ENCODE measurements at places on chromosomes 7 and 10.
A peak's percentile ranks its signal among the peaks of the same experiment; 100 is the strongest.

- DNase-seq: no peak
Observed at GRCh38 chr10:77718957-77719356, 81.3 kb upstream of the KCNMA1 start.

GRCh38 chr7:155992538-155992937 is 180.3 kb upstream of the SHH start:
- no peak for DNase-seq

DNA sequence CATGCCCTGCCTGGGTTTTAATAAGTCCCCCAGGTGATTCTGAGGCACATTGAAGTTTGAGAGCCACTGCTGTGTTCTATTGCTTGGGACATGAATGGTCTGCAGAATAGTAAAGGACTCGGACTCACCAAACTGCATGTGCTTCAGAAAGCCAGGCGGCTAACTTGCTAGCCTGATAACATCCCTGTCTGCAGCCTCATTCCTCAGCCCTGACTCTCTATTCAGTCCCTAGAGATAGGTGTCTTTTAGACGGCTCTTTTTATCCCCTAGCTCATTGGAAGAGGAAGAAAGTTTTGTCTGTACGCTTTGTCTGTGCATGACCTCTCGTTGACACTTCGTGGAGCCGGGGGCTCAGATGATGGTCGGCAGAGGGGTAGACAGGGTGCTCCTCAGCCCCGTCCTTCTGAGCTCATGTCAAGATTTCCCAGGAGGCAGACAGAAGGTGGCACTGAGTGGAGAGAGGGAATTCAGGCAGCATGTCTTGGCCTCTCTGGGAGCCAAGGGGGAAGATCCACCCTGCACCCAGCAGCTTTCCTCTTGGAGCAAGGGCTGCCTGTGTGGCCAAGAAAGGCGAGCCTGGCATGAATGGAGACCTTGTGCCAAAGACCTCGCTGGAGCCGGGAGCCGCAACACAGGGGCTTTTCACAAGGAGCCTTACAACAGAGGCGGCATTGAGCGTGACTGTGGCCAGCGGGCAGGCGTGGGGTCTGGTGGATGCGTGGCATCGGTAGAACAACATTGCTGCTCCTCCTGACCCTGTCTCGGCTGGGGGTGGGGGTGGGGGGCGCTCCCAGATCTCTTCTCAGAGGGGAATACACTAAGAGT is 51.1 kb upstream of the PODXL start:
- DNase-seq: no peak

DNA sequence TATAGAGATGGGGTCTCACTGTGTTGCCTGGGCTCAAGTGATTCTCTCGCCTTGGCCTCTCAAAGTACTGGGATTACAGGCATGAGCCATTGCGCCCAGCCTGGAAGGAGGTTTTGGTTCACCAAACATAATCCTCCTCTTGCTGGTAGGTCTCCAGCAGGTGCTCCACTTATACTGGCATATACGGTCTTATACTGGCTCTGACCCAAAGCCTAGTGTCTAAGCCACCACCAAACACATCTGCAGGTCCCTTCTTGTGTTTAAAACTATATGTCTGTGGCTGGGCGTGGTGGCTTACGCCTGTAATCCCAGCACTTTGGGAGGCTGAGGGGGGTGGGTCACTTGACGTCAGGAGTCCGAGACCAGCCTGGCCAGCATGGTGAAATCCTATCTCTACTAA is 5.4 kb downstream of the MBLAC1 start:
- no peak for DNase-seq

- DNase-seq: no peak
Observed at GRCh38 chr7:70484255-70484654, 647.7 kb upstream of the GALNT17 start.

DNA sequence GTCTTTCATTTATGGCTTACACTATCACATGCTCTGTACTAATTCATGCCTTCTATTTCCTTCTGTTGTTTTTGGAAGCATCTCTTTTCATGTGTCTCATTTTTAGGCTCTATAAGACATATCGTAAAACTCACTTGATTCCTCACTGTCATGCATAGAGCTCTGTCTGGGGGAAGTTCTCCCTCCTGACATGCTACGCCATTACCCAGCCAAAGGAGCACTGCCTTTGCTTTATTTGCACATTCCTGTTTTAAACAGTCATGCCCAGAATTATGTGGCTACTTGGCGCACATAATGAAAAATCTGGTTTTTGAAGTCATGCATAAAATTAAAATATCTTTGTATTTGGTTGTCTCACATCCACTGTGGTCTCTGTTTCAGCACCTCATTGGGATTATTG is 17.6 kb upstream of the AKR1C3 start:
- DNase-seq: no peak

DNA sequence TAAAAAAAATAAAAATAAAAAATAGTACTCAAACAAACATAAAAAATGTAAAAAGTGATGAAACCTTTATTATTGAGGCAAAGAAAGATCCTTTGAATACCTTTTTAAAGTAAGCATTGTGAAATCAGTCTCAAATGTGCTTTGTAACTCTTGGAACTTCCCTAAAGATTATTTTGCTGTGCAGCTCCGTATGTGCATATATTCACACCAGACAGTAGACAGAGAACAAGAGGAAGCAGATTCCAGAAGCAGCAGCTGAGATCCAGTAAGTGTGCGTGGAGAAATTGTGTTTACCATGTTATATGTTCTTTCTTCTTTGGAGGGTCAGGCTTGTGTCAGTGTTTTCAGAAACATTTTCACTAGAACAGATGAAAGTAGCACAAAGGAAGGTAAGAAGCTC is 324.9 kb downstream of the AGMO start:
- DNase-seq: peak; percentile 81

GRCh38 chr7:157508477-157508881 is 171.7 kb downstream of the DNAJB6 start:
- no peak for DNase-seq

- no peak for DNase-seq
Observed at GRCh38 chr10:23358357-23358756, 13.8 kb upstream of the C10orf67 start.

GRCh38 chr10:44396671-44397191 is 11.8 kb upstream of the CXCL12 start:
- DNase-seq: no peak

DNA sequence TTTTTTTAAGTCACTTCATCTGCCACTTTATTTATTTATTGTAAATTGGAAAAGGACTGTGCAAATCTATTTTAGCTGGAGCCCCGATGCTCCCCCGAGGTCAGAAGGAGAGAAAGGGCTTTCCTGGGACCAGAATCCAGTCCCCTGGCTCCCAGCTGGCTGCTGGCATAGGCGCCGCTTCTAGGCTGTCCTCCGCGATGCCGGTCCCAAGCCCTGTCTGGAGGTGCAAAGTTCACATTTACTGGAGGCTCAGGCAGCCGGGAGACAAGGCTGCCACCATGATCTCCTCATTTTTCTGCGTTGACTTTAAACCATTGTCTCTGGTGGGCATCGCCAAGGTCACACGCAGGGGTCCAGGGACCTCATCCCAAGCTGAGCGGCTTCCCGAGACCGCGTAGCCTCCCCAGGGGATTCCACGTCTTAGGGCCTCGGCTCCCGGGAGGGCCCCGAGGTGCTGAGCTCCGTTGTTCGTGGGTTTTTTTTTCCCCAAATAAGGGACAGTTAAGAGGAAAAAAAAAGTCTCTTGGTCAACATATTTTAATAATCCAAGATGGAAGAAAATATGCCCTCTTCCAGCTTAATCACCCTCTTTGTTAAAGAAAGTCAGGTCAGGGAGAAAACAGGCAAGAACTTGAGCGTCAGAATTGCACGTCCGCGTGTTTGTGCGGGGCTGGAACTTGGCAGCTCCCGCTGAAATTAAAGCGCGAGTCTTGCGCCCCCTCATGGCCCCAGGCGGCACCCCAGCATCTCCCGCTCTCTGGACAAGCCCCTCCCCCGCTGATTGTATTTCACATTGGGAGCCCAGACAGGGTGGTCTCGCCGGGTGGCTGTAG is 11.9 kb downstream of the RGR start:
- no peak for DNase-seq

DNA sequence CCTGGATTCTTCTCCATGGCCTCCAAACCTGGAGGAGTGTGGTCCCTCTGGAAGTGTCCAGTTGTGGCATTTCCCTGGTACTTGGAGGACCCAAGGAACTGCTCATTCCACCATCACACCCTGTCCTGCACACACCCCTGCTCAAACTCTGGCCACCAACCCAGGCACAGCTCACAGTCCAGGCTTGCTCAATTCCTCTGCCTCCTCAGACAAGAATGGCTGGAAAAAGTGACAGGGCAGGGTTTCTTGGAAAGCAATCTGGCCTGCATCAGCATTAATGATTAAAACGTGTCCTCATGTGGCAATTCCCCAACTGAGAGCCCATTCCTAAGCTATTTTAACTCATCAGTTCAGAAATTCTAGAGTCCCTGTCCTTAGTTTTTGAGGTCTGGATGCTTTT is 17.2 kb upstream of the TPST1 start:
- DNase-seq: no peak

DNA sequence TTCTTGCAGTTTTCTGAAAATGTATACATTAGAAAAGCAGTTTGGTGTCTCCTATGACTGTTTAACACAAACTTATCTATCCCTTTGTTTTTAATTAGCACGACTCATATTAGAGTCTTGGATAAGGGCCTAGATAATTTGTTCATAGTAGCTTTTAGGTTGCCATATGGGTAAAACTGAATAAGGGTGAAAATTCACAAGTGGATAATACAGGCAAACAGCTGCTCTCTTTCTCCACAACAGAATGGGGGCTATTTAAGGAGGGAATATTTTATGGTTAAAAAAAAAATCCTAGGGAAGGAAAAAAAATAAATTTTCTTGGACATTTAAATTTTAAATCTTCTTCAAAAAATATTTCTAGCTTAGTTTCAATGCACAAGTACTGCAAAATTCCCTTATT is 1416.1 kb downstream of the GATA3 start:
- DNase-seq: no peak

- no peak for DNase-seq
Observed at GRCh38 chr10:33800986-33801385, 466.5 kb upstream of the NRP1 start.

- no peak for DNase-seq
Observed at GRCh38 chr10:17161775-17162174, 32.2 kb upstream of the CUBN start.

- no peak for DNase-seq
Observed at GRCh38 chr10:61350068-61350467, 103.1 kb downstream of the TMEM26 start.

- DNase-seq: no peak
Observed at GRCh38 chr10:78481842-78482241, 448.2 kb downstream of the RPS24 start.

DNA sequence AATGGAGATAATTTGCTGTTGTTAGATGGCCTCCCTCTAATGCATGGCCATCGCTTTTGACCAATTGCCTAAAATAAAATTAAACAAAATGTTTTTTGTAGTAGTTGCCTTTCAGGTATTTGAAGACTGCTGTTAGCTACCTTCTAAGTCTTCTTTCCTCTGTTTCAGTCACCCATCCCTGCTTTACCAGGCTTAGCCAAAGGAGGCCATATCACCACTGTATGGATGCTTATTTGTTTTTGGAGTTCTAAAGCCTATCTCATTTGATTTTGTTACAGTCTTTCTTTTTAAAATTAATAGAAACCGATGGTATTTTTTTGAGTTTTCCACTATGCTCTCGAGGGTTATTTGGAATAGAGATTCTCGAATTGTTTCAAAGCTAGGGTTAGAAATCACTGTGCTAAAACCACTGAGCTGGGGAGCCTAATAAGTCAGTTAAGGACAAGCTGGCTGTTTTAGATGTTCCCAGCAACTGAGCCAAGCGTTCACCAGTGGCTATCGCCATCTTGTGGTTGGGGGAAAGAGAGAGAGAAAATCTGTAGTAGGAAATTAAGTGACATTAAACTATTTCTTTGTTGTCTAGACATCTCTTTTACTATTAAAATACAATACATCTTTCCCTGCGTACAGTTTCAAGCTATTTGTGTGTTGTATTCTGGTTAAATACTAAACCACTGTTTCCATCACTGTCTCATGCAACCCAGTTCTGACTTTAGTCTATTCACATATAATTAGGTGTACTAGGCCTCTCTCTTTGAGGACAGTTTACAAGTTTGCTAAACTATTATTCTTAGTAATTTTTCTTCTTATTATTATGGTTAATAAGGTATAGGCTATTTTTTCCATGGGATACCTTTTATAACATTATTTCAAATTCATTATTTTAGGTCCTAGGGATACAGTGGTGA is 52.2 kb downstream of the GPR158 start:
- DNase-seq: peak; percentile 14

DNA sequence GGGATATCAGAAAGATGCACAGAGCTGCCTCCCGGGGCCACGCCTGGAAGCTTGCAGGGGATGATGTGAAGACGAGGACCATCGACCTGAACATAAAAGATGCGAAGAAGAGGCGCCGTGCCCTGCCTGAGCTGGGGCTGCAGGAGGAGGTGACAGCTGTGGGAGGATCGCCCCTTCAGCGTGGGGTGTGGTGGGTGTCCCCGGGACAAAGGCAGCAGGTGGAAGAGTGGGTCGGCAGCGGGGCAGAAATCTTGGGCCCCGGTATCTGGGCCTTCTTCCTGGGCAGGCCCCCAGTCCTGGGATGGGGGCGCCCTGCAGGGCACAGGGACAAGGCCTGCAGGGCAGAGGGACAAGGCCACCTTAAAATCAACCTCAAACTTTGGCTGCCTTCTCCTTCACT is 134.9 kb downstream of the OR13A1 start:
- no peak for DNase-seq

DNA sequence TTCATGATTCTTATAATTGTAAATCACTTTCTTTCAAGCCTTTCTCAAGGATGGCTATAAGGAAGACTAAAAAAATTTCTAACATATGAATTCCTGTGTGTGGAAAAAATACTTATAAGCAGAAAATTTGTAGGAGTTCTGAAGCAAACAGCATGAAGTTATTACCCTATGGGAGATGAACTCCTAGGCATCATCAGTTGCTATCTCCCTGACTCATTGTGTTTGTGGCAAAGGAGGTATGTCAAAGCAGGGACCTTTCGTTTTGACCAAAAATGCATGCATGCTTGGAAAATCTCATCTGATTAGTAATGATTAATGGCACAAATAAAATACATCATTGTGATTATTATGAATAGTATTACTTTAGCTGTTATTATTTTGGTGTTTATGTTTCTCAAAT is 59.4 kb downstream of the CALCR start:
- DNase-seq: no peak

DNA sequence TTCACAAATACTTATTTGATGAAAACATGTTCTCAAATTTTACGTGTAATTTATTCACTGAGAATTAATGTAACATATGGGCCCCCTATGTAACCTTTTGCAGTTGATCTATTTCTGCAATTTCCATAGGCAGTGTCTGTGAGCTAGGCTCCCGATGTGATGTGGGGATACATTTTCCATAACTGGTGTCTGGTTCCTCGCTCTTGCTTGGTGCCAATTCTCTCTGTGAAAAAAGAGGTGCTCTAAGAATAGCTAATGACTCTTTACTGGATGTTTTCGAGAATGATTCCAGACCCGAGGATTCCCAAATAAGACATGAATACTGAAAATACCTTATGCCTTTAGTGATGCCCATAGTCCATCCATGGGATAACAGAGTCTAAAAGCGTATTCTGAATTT is 286.7 kb upstream of the FZD8 start:
- no peak for DNase-seq

DNA sequence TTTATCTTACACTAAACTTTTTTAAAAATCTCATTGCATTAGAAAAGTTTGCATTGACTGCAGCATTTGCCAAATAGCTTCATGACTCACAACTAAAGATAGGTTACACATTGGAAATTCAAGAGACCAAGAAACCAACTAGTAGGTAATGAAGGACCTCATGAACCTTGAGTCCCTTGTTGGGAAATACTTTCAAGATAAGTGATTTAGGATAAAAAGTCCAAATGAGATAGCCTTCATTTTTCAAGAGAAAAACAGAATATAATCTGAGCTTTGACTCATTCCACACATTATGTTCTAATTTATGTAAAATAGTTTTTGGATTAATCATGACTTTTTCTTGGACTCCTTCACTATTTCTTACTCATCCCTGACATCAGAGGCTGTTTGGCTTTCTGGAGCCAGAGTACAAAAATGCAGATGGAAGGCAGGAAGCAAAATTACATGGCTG is 13.1 kb upstream of the LIPF start:
- no peak for DNase-seq
